ENCODE measurements at places on chromosomes 16 and 17.

GRCh38 chr17:40516581-40517285 lies 15.3 kb upstream of the TNS4 start:
- peak; percentile 84 for DNase-seq

DNA sequence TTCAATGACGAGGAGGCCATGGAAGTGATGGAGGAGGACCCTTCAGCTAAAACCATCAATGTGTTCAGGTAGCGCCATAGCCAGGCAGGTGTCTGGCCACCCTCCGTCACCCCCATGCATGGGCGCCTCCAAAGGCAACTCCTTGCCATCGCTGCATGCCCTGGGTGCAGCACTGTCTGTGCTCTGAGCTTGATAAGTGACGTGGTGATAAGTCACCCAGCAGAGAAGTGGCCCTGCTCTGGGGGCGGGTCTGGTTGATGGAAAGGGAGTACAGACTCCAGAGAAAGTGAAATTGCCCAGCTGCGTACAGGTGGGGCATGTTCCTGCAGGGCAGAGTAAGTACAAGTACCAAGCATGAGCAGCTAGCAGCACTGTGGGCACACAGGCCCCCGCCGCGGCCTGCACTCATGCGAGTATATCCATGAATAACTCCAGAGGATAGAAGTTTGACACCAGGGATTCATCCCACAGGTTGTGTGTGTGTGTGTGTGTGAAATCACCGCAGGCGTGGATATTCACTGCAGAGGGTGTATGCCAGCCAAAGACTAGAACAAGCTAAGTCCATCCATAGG lies 13.1 kb downstream of the DNAI2 start:
- no peak for DNase-seq

GRCh38 chr17:36851250-36851649 lies 86.0 kb upstream of the LHX1 start:
- no peak for DNase-seq

- no peak for DNase-seq
These were observed 502.3 kb downstream of the RBFOX1 start for GRCh38 chr16:7834771-7835431.

- no peak for DNase-seq
These were observed 13.0 kb upstream of the NETO2 start for GRCh38 chr16:47156680-47157215.
